Stimulated activated effector memory CD8-positive, alpha-beta T cell treated with anti-CD3 and anti-CD28 coated beads, Interleukin-12 subunit alpha, Interleukin-12 subunit beta, amount 100 ng/mL, for 72 hours (primary cell): ENCODE measurements at places on chromosomes 7 and 10.

GRCh38 chr7:37211097-37211880 is 237.4 kb downstream of the ELMO1 start:
- DNase-seq, result no peak

GRCh38 chr7:133039614-133040013 is 42.3 kb downstream of the CHCHD3 start:
- no peak for DNase-seq

DNA sequence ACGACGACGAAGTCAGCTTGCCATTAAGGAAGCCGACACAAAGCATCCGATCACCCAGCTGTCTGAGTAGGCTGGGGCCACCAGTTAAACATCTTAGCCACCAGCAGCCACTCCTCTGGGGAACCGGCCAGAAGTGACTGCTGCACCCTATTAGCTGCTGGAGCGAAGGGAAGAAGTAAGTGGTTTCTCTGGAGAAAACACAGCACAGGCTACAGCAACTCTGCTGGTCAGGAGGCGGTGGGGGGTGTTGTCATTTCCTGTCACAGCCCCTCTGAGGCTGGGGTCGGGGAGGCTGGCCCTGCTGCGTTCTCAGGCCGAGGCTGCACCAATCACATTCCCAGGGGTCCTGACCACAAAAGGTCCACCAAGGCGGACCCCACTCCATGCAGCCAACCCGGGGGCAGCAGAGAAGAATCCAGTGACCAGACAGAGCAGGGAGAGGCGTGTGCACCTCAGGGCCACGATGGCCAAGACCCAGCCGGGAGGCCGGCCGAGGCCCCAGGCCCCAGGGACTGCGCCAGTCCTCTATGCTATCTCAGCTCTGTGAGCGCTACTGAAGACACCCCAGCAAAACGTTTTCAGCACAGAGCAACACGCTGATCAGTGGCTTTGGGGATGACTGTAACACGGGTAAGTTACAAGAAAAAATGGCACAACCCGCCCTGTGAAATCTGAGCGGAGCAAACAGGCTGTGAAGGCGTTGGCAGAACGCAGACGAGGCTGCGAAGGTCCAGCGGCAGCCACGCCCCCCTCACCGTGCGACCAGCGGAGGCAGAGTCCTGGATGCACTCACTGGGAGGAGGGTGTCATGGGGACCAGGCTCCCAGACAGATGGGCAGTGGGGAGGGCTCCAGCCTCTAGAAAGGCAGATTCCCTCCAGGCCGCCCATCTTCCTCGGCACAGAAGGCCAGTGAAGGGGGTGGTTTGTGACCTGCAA is 24.8 kb downstream of the STK32C start:
- no peak for DNase-seq

DNA sequence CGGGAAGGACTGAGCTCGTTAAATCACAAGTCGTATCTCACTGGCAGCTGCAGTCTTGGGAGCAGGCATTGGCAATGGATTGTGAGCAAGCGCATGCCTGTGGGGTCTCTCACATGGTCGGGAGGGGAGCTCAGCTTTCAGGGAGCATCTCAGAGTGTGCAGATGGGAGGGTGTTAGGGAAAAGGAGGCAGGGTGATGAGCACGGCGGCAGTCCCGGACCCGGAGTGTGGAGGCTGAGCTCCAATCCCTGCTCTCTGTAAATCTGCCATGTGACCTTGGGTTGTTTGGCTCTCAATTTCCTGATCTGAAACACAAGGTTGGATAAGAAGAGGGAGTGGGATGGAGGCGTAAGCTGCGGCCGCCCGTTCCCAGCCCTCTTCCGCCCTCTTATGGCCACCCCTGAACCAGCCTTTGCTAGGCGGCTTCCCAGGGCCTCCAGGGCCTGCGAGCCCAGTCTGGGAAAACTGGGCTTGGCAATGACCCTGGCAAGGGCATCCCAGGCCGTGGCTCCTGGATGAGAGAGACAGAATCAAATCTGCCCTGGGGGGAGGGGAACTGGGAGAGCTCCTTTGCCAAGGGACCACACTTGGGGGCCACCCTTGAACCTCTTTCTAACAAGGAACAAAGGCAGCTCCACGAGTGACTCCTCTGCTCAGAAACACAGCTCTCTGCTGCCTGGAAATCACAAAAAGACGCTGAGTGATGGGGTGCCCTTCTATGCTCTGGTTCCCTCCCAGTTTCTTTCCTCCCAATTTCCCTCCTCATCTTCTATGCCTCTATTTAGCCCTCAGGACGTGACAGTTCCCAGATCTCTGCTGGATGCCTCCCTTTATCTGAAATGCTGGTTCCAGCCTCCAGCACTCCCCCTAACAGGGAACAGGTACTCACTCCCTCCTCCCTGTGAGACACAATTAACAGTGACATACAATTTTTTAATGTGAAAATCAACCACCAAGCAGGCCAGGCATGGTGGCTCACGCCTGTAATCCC is 41.7 kb upstream of the LOXL4 start:
- DNase-seq, result no peak

GRCh38 chr10:13784067-13784466 is 197.3 kb downstream of the PRPF18 start:
- DNase-seq, result no peak

DNA sequence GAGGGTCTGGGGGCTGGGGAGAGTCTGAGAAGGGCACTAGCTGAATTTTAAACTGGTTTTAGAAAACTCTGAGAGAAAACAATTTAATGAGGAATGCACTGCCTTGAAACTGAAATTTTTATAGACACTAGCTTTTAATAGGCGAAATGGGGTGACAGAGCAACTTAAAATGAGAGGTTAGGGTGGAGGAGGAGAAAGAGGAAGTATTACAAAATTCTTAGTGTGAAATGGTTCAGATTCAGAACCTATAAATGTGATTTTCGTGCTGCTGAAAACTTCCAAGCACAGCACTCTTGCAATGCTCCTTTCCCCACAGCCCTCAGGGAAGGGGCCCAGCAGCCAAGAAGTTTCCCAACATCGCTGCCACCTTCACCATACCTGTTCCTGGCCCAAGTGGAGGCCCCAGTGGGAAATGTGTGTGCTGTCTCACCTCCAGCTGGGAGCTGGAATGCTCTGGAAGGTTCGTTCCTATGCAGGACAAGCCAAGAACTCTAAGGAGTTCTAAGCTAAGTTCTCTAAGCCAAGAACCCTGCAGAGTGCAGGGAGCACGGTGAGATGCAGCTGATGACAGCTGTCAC is 60.0 kb downstream of the ATXN7L1 start:
- no peak for DNase-seq

GRCh38 chr10:13703997-13704536 is 117.3 kb downstream of the PRPF18 start:
- no peak for DNase-seq

GRCh38 chr7:115435178-115435577 is 513.3 kb downstream of the MDFIC start:
- DNase-seq, result no peak

DNA sequence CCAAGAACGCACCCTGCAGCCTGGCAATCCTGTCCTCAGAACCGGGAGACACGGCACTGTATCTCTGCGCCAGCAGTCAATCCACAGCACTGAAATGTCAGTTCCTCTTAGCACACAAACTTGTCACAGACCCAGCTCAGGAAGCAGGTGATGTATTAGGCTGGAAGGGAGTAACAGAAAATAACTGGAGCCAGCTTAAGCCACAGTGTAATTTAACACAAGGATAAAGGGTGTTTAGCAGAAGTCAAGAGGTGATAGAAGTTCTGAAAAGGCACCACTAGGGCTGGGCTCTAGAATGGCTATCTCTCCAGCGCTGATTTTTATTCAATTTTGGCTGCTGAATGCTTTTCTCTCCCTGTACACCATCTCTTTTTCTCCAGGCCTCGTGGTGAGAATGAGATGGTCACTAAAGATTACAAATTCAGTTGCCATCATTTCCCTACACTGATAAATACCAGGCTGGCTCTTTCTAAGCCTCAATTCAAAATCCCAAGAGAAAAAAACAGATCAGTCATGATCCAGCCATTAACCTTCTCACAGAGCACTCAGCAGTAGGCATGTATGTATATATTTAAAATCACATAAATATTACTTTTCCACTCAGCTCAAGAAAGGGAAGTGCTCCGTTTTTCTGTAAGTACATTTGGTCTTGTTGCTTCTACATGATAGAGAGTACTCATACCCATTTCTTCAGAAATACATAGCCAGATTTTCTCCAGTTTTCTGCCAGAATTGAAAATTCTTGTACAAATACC is 102.7 kb upstream of the PRSS1 start:
- DNase-seq, result no peak

DNA sequence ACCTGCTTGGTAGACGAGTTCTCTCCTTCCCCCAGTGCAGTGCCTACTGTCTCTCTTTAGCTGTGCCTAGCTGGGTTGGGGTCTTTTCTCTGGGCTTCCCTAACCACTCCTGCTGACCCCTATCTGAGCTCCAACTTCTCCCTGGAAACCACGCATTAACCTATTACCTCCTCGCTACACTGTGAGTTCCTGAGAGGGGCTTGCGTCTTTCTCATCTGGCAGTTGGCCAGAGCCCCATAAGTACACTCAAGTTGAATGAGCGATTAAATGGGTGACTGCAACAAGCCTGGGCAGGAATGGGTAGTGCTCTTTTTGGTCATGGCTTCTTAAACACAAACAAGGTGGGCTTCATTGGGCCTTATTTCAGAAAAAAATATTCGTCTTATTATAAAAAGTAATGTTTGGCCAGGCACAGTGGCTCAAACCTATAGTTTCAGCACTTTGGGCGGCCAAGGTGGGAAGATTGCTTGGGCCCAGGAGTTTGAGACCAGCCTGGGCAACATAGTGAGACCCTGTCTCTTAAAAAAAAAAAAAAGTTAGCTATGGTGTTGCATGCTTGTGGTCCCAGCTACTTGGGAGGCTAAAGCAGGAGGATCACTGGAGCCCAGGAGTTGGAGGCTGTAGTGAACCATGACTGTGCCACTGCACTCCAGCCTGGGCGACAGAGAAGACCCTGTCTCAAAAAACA is 41.4 kb downstream of the SYPL1 start:
- DNase-seq, result no peak

GRCh38 chr10:29411666-29412315 is 122.9 kb downstream of the LYZL1 start:
- DNase-seq, result no peak

- DNase-seq, result no peak
Observed at GRCh38 chr10:28761084-28761846, 83.9 kb downstream of the BAMBI start.

DNA sequence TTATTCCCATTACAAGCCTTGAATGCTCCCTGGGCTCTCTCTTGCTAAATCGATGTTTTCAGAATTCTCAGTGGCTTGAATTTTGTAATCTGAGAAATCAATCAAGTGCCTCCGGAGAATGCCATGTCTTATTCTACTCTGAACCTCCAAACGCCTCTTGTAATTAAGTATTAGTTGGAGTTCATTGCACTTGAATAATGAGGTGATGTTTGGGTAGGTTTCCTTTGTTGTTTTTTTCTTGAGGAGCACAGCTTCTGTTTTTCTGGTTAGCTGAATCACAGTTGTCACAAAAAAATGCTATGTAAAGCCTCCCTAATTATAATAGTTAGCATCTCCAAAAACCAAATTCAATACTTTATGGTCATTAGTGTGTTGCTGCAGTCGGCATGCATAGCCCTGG is 100.3 kb downstream of the PLPP4 start:
- no peak for DNase-seq

- DNase-seq, result no peak
Observed at GRCh38 chr7:27459731-27460053, 203.0 kb downstream of the HIBADH start.

DNA sequence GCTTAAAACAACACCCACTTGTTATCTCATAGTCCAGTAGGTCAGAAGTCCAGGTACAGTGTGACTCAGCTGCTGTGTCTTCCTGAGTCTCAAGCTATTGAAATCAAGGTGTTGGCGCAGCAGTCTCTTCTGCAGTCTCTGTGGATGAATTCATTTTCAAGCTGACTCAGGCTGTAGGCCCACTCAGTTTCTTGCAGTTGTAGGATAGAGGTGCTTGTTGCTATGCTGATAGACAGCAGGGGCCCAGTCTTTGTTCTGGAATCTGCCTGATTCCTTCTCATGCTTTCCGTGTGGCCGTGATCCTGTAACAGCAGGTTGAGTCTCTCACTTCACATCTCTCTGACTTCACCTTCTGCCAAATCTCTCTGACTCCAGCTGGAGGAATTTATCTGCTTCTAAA is 400.4 kb upstream of the POM121L12 start:
- DNase-seq, result no peak

GRCh38 chr10:3477683-3478082 is 305.1 kb upstream of the PITRM1 start:
- DNase-seq, result no peak

- DNase-seq, result no peak
Observed at GRCh38 chr10:76082232-76082631, 650.8 kb downstream of the LRMDA start.

GRCh38 chr7:15848362-15848761 is 161.9 kb upstream of the MEOX2 start:
- DNase-seq, result no peak

DNA sequence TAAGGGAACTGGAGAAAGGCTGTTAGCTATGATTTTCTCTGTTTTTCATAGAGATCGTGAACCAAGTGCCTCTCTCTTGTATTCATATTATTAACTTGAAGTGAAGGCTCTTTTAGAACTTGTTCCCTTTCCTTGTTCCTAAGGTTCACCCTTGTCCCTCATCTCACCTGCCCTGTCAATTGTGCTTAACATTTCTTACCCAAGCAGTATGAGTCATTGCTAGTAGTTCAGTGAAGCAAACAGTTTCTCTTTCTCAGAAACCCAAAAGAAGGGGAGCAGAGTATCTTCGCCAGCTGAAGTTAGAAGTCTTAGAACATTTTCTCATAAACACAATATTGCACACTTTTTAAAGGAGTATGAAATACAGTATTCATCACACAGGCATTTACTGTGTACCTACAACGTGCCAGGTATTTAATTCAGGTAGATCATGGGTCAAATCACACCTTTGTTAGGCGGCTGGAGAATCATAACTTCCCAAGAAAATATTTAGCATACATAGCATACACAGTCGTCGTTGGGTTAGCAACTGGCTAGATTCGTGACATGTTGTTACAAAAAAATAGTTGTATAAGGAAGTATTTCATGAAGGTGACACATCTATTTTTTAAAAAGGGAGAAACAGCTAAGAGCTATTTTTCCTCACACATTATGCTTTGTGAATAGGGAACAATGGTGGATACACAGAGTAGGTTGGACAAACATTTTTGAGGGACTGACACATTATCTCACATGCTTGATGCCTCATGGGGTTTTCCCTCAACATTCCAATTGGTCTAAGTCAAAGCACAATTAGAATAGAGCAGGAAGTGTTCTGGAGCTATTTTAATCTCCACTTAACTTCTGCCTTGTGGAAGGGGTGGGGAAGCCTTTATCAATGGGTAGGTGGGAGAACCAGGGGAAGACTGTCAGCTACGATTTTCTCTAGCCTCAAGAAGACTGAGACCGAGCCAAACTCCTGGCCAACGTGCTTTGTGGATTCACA is 13.2 kb downstream of the HDAC9 start:
- DNase-seq, result no peak

DNA sequence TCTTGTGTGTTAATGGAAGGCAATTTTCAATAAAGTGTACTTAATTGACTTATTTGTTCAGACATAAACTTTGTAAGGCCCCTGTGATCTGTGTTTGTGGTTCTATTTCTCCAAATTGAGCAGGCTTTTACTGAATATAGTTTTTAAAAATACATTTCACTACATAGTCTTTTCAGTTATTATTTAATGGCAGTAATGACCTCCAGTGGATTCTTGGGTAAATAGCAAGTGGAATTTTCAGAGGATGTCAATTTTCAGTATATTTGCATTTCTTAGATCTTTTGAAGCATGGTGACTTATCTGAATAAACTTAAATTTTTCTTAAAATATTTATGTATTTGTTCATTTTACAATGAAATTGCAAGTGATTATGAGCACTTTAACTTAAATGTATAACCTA is 203.1 kb upstream of the PCLO start:
- no peak for DNase-seq

- DNase-seq, result no peak
Observed at GRCh38 chr10:125878957-125879835, 1.9 kb downstream of the DHX32 start.
